HFFc6 (cell line): ENCODE measurements at places on chromosomes 1 and 21. TPM values are rescaled to one million over a fixed set of nuclear protein-coding genes. Genes with fewer than 3 reads are reported as not detected.

DNA sequence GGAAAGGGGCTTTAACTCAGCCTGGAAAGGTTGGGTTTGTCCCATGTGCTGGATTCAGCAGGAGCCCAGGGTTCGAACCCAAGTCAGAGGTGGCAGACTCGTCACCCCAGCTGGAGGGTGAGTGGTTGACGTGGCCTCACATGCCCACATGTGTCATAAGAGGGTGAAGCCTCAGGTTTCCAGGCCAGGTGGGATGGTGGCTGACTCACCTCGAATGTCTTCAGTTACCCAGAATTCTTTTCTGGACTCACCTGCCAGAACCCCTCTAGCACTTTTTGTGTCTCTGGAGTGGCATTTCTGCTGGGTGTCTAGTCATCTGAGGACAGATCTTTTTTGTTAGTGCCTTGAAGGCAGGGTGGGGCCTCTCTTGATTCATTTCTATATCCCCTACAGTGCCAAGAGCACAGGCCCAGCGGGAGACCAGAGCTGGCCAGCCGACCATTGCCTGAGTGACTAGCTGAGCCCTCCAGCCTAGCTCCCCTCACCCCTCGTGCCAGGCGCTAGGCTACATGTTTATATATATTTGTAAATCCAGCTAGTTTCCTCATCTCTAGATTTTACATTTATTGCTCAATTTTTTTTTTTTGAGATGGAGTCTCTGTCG, 28.1 kb downstream of the IL6R start:
- H3K27me3 ChIP-seq = peaks cover 5% of the 10 kb centered on the region
- no peak overlapping the region for H3K27ac ChIP-seq
- H3K4me3 ChIP-seq = no peak overlapping the region
- peaks cover 25% of the 10 kb centered on the region for H3K4me1 ChIP-seq
- DNase-seq = no peak

DNA sequence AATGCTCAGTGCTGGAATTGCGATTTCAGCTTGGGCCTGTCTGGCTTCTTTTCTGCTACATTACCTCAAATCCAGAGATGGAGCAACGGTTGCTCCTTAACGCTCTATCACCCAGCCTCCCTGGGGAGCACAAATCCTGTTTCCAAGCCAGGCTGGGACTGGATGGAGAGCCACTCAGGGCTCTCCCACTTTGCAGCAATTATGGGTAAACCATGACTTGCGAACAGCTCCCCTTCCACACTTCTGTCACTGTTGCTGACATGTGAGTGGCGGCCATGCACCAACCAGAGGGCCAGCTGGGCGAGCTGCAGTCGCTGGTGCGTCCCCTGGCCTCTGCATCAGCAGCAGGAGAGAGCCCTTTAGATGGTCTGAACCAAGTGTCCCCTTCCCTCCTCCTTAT, 65.1 kb upstream of the RAB4A start:
- no peak overlapping the region for H3K4me3 ChIP-seq
- no peak for DNase-seq
- H3K27me3 ChIP-seq = peaks cover 9% of the 10 kb centered on the region; the same call in 1 of the 2 replicates

DNA sequence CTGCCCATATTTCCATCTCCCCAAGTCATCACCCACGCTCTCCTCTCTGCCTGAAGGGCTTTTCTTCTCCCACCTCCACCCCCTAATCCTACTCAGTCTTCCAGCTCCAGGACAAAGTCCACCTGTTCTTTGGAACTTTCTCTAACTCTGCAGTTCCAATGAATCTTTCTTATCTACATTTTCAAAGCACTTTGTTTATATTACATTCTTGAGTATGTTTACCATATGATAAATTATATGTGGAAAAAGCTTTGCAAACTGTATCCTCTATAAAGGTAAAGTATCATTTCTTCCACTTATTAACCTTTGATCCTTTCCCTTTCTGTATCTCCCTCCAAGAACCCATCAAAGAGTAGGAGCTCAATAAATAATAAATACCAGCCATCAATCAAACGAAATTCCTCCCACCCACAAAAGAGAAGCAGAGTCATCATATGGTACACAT, 39.7 kb downstream of the TTC13 start:
- no peak overlapping the region for H3K27ac ChIP-seq
- peaks cover 37% of the 10 kb centered on the region for H3K4me1 ChIP-seq
- H3K27me3 ChIP-seq = no peaks in the 10 kb centered on the region; the same call in 1 of the 2 replicates
- H3K4me3 ChIP-seq = no peak overlapping the region
- DNase-seq = no peak

GRCh38 chr1:193538680-193539079, 352.3 kb upstream of the B3GALT2 start:
- no peak overlapping the region for H3K4me3 ChIP-seq
- H3K27me3 ChIP-seq = peaks cover 1% of the 10 kb centered on the region; the same call in 1 of the 2 replicates
- no peaks in the 10 kb centered on the region for H3K36me3 ChIP-seq
- DNase-seq = no peak
- H3K27ac ChIP-seq = no peak overlapping the region
- peaks cover 15% of the 10 kb centered on the region for H3K4me1 ChIP-seq

DNA sequence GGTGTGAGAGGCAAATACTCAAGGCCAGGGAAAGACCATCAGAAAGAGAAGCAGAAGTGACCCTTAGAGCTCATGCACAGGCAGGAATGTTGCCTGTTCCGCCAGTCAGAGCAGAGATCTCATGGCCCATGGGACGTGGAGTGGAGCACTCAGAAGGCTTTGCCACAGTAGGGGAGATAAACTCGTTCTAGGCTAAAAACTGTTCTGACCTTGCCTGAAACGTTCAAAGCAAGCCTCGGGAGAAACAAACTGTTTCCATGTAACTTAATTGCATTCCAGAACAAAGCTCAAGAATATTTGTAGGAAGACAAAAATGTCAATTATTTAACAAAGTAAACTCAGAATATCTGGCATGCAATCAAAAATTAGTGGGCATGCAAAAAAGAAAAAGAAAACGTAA, 20.7 kb upstream of the SLC19A1 start:
- H3K4me1 ChIP-seq = peaks cover 18% of the 10 kb centered on the region
- peak overlapping the region; percentile 21 for H3K4me3 ChIP-seq
- H3K36me3 ChIP-seq = peaks cover 6% of the 10 kb centered on the region; the same call in 1 of the 2 replicates
- H3K27ac ChIP-seq = peak overlapping the region; percentile 49

DNA sequence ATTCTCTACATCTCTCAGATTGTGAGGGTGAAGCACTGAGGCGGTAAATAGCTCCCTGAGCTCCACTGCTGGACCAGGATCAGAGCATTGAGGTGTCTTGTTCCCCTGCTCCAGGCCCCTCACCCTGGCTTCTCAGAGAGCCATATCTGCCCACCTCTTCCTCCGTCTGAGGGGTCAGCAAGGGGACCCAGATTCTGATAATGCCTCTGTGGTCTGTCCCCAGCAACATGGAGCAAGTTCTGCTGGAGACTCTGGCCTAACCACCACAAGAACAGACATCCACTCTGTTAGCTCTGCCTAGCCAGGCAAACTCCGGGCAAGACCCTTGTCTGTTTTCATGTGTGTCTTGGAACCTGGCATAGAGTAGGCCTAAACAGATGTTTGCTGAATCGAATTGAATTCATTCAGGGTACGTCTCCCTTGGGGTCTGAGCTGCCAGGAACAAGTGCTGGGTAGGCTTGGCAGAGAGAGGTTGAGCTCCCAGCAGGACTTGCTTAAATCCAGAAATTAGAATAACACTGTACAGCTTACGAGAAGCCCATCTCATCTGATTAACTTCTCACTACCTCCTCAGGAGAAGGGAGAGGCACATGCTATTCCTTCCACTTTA, 2.3 kb downstream of the TRAF5 start:
- H3K4me1 ChIP-seq = peaks cover 74% of the 10 kb centered on the region
- no peak overlapping the region for H3K4me3 ChIP-seq
- H3K27ac ChIP-seq = peak overlapping the region; percentile 61; the same call in 1 of the 2 replicates

- no peak overlapping the region for H3K4me3 ChIP-seq
- DNase-seq = no peak
- H3K36me3 ChIP-seq = no peaks in the 10 kb centered on the region
- no peak overlapping the region for H3K27ac ChIP-seq
- H3K27me3 ChIP-seq = peaks cover 10% of the 10 kb centered on the region
- H3K4me1 ChIP-seq = peaks cover 20% of the 10 kb centered on the region
Measured at GRCh38 chr1:206560007-206560716, 52.1 kb downstream of the EIF2D start.

GRCh38 chr21:37358397-37358796, 8.2 kb upstream of the DYRK1A start:
- H3K4me1 ChIP-seq = peaks cover 23% of the 10 kb centered on the region
- H3K4me3 ChIP-seq = no peak overlapping the region
- H3K27ac ChIP-seq = no peak overlapping the region; the same call in 1 of the 2 replicates

- peaks cover 32% of the 10 kb centered on the region for H3K4me1 ChIP-seq
- 0 out of 2 replicates have a peak overlapping the region, but pooled peaks have one; percentile 12 for H3K27ac ChIP-seq
- H3K36me3 ChIP-seq = no peaks in the 10 kb centered on the region
Measured at GRCh38 chr1:241608379-241609033, 31.7 kb downstream of the CHML start.

DNA sequence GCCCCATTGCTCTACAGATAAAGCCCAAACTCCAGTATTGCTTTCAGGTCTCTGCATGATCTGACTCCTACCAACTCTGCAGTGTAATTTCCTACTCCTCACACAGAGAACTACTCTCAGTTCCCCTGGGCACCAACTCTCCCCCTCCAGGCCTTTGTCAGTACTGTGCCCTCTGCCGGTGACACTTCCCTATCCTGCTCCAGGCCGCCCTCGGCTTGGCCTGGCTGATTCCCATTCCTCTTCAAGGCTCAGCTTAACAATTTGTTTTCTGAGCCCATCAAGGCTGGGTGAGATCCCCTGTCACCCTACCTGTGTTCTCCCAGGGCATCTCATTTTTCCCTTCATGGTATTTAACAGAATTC, 2.6 kb downstream of the SLAMF8 start:
- no peak overlapping the region for H3K27ac ChIP-seq
- peaks cover 4% of the 10 kb centered on the region for H3K27me3 ChIP-seq
- H3K4me1 ChIP-seq = peaks cover 68% of the 10 kb centered on the region
- H3K4me3 ChIP-seq = no peak overlapping the region
- no peak for DNase-seq

DNA sequence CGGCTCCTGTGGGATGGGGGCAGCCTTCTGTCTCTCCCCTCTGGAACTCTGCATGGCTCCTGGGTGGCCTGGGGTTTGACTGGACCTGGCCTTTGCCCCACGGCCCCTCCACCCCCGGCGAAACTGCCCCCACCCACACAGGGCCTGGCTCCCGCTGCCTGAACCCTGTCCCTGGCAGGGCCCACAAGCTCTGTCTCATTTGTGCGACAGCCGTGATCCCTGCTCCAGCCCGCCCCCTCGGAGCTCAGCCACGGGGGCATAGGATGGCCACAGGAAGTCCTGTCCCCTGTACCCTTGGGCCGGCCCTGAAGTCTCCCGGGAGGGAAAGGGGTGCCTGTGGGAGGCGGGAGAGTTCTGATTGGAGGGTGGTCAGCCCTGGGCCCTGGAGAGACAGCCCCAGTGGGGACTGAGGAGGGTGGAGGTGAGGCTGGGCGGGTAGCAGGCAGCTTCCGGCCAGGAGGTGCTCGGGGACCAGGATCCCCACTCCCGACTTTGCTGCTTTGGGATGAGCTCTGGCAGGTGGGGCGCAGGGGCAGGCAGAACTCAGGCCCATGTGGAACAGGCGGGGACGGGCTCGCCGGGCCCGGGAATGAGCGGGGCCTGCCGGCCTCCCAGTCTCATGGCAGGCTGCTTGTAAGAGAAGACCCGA, 45.1 kb downstream of the SLX9 start:
- peaks cover 3% of the 10 kb centered on the region for H3K27me3 ChIP-seq
- H3K27ac ChIP-seq = no peak overlapping the region
- no peak for DNase-seq

- DNase-seq = no peak
- no peaks in the 10 kb centered on the region; the same call in 1 of the 2 replicates for H3K27me3 ChIP-seq
- no peaks in the 10 kb centered on the region for H3K36me3 ChIP-seq
- H3K27ac ChIP-seq = no peak overlapping the region
Measured at GRCh38 chr1:209109001-209109785, 474.3 kb upstream of the CAMK1G start.

GRCh38 chr21:19130379-19131028, 726.9 kb upstream of the TMPRSS15 start:
- H3K4me1 ChIP-seq = no peaks in the 10 kb centered on the region
- DNase-seq = no peak
- no peaks in the 10 kb centered on the region for H3K36me3 ChIP-seq
- no peaks in the 10 kb centered on the region for H3K27me3 ChIP-seq
- H3K4me3 ChIP-seq = no peak overlapping the region

- peaks cover 37% of the 10 kb centered on the region for H3K27me3 ChIP-seq
- DNase-seq = no peak
- H3K27ac ChIP-seq = no peak within 1 kb of the TSS
- H3K4me3 ChIP-seq = no peak within 1 kb of the TSS
Measured at GRCh38 chr1:17307946-17308345, at the start of gene PADI4. Gene PADI4, plus strand, starts transcription at chr1:17308197. Its CDS starts 26 bp downstream, at chr1:17308223.

- H3K4me1 ChIP-seq = peaks cover 39% of the 10 kb centered on the region
- H3K36me3 ChIP-seq = no peaks in the 10 kb centered on the region
- DNase-seq = no peak
- no peak overlapping the region for H3K27ac ChIP-seq
- H3K4me3 ChIP-seq = no peak overlapping the region
- peaks cover 2% of the 10 kb centered on the region for H3K27me3 ChIP-seq
Measured at GRCh38 chr1:175129997-175130648, 62.5 kb downstream of the KIAA0040 start.

GRCh38 chr1:54499360-54500106, 48.5 kb upstream of the ACOT11 start:
- DNase-seq = peak; percentile 29
- no peak overlapping the region for H3K27ac ChIP-seq
- peaks cover 11% of the 10 kb centered on the region for H3K4me1 ChIP-seq

DNA sequence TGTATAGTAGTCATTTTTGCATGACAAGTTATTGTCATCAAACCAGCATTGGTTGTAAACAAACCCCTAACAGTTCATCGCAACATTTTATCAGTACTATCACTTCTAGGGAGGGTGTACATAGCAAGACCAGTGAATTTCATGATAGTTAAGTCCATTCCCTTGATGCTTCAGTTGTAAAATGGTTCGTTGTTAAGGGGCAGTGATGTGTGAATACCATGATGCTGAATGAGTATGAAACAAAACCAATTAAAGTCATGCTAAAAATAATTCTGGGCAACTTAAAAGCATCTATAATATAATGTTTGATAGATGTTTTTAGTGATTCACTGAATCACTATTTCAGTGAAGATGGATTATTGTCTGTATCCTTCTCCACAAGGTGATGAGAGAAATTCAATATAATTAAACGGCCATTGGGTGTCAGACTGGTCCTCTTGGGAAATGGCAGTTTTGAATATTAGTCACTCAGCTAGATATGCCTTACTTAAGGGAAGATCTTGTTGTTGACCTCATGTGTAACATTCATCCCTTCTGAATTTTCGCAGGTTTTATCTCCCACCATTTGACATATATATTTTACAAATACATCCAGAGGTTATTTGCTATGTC, 742.2 kb upstream of the TMPRSS15 start:
- no peaks in the 10 kb centered on the region for H3K4me1 ChIP-seq
- no peak overlapping the region for H3K27ac ChIP-seq
- H3K36me3 ChIP-seq = peaks cover 5% of the 10 kb centered on the region; the same call in 1 of the 2 replicates

Gene ADAMTS4
- total RNA-seq = 2.9 and 5.9 TPM in 2 replicates

Gene CFAP298
- 31.1 to 41.7 TPM (median 32.0 TPM) in 3 replicates for total RNA-seq

Gene ZBTB8A
- 4.2 to 6.3 TPM (median 4.5 TPM) in 3 replicates for total RNA-seq

Gene SELE
- not detected in 3 replicates for total RNA-seq

Gene LCE1C
- not detected in 3 replicates for total RNA-seq

Gene KRTAP13-2
- total RNA-seq = not detected in 2 replicates

Gene ICOSLG
- total RNA-seq = 0.07 to 0.56 TPM (median 0.41 TPM) in 3 replicates
